ENCODE measurements at places on chromosomes 7 and 10.

DNA sequence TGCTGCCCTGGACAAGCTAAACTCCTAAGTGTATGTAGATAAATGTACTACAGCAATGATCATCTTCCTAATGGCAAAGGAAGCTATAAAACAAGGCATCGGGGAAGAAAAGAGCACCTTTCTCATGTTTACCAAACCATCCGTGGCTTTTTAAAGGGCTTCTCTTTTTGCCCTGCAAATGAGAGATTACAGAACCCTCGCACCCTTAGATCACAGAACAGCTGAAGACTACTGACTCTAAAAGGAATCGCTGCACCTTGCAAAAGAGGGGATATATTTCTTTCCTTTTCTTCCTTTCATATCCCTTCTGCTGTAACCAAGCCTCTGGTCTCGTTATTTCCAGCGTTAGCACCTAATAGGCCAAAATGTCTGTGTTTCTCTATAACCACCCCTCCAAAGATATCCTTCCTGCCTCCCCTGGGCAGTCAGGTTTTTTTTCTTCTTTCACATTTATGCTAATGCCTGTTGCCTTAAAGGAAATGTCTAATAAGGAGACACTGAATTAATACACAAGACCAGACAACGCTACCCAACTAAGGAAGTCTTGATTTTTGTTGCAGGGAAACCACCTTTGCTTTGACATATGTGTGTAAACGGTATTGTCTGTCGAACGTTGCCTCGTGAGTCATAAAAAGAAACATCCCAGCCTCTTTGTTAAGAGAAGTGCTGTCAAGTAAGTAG, 10.5 kb downstream of the ST8SIA6 start:
- no peak for DNase-seq

DNA sequence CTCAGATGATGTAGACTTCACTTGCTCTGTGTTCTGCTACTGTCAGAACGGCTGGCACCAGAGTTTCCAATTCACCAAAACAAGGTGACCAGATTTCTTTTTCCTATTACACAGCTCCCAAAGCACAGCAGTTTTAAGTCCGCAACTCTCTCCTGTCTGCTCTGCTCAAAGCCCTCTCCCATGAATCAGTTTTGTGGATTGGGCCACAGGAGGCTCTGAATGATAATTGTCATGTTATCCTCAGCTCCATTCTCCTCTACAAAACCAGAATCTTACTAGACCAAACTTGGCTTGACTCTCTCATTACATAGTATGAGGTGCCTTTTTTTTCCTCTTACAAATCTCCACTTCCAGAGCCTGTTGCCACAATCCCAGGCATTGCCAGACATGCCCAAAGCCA, 223.5 kb downstream of the SNX13 start:
- DNase-seq = no peak

DNA sequence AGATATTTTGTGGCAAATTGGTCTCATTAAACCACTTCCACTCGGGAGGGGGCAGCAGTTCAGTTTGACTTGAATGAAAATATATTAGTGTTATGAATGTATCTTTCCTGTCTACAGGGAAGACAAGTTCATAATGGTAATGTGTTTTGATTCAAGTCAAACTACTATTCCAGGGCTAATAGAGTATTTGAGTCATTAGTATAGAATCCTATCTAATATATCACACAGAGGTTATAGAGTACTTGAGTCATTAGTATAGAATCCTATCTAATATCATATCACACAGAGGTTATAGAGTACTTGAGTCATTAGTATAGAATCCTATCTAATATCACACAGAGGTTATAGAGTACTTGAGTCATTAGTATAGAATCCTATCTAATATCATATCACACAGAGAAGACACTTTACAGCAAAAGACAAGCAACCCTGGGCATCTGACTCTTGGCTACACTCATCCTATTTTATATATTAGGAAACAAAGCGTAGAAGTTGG, 199.7 kb upstream of the MAGI2 start:
- DNase-seq = no peak

GRCh38 chr10:114405011-114405350, 679 bp upstream of the AFAP1L2 start:
- no peak for DNase-seq

DNA sequence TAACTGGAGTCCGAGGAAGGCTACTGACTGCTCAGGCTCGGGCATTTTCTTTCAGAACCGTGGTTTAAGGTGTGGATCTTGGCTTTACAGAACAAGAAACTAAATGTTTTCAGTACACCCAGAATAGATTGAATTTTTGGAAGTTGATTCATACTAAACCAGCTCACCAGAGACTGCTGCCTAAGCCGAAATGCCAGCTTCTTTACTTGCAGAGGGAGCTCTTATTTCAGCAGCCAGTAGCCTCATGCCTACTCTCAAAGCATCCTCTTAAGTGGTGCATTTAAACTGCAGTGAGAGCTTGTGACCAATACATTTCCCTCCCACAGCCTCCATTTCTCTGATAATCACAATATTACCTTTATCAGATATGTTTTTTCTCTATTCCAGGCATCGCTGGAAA, 615.1 kb downstream of the SUGCT start:
- no peak for DNase-seq

DNA sequence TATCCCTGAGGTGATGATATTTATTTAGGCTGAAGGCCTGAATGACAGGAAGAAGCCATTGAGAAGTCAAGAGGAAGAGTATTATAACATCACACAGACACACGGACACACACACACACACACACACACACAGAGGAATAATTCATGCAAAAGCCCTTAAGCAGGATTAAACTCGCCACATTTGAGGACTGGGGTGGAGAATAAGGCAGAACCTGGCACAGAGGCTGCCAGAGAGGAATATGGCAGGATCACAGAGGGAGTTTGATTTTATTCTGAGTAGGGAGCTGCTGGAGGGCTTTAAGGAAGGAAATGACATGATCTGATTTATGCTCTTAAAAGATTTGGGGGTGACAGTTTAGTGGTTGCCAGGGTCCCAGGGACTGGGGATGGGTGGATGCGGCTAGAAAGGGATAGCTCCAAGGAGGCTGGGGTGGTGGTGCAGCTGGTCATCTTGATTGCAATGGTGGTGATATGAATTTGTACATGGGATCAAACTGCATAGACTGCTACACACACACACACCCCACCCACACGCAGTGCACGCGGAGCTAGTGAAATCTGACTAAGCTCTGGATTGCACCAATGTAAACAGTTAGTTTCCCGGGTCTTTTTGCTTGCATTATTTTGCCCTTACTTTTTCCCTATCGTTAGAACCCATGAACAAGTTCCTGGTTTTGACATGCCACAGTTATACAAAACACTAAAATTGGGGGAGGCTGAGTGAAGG, 11.2 kb downstream of the SMURF1 start:
- DNase-seq = no peak

DNA sequence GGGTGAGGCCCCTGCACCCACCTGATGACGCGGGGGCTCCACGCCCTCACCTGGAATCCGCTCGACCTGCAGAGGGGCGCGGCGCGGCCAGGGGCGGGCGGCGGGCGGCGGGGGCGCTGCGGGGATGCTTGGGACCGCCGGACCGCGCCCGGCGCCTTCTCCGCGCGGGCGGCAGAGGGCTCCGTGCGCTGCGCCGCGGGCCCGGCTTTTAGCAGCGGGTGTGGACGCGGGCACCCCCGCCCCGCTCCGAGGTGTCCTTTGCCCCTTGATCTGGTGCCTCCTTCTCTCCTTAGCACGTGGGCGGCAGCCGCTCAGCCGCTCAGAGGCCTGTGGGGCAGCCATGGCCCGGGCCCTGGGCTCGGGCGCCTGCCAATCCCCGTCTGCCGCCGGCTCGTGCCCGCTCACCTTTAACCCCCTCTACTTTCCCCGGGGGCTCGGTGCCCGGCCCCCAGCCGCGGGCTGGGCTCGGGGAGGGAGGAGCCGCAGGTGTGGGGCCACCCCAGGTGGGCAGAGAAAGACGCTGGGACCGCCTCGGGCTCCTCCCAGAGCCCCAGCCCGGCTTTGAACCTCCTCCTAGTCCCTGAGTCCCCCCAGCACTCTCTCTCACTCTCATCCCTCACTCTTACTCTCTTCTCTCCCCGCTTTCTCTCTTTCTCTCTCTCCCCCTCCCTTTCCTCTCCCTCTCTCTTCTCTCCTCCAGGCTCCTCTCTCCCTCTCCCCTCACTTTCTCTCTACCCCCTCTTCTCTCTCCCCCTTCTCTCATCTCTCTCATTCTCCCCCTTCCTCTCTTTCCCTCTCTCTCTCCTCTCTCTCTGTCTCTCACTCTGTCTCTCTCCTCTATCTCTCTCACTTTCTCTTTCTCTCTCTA, 19.7 kb upstream of the VPS37D start:
- peak; percentile 27 for DNase-seq

DNA sequence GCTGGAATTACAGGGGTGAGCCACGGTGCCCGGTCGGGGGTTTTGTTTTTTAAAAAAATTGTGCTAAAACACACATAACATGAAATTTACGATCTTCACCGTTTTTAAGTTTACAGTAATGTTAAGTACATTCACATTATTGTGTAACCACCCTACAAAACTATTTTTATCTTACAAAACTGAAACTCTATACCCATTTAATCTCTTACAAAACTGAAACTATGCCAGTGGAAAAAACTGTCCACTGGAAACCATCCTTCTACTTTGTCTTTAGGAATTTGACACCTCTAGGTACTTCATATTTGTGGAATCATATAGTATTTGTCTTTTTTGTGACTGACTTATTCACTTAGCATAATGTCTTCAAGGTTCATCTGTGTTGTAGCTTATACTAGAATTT, 1.0 kb upstream of the PSMC2 start:
- no peak for DNase-seq

DNA sequence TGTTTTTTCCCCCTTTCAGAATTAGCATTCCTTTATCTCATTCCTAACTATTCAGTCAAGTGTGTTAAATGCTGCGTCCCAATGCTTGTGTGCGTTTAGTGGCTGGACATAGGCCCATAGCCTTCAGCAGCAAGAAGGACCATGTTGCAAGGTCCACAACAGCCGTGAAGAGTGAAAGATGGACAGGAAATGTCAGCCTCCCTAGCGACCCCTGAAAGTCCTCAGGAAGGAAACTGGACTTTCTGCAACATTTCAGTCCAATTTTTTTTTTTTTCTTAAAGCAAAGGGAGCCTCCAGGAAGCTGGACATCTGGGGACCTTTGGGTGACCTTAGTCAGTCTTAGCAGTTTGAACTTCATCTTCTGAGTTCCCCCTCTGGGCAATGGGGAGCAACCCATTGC, 550.7 kb upstream of the MGMT start:
- no peak for DNase-seq

GRCh38 chr10:16195178-16195769, 241.5 kb upstream of the PTER start:
- DNase-seq = no peak

DNA sequence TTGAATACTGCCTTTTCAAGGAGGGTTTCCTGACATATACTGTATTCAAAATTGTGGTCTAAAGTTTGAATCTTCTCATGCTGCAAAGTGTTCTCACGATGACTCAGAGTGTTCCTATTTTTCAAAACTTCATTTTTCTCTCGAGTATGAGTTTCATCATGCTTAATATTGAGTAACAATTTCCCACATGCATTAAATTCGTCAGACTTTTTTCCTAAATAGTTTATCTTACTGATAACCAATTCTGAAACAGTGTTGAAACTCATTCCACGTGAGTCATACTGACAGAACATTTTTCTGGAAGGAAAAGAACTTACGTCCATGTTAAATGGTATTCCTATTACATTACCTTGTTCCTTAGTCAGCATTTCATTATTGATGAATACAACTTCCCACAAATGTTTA, 44.1 kb downstream of the ZNF33B start:
- no peak for DNase-seq

GRCh38 chr10:6187278-6187677, 15.5 kb upstream of the PFKFB3 start:
- no peak for DNase-seq

All from stimulated activated CD4-positive, alpha-beta T cell treated with anti-CD3 and anti-CD28 coated beads, Interleukin-4, amount 100 ng/mL, for 1 hour (primary cell).